KBM-7 (cell line): ENCODE measurements at places on chromosomes 4 and X.

DNA sequence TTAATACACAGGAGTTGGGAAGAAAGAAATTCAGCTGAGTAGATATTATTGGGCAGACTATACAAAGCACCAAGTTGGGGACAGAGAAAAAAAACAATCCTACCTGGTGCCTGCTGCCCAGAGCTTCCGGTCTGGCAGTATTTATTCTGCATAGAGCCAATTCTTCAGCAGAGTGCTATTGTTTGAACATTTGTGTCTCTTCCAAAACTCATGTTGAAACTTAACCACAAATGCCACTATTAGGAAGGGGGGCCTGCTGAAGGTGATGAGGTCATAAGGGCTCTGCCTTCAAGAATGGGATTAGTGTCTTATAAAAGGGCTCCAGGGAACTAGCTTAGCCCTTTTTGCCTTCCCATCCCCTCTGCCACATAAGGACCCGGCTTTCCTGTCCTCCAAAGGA is 136.2 kb downstream of the EVC2 start:
- no peak for DNase-seq

DNA sequence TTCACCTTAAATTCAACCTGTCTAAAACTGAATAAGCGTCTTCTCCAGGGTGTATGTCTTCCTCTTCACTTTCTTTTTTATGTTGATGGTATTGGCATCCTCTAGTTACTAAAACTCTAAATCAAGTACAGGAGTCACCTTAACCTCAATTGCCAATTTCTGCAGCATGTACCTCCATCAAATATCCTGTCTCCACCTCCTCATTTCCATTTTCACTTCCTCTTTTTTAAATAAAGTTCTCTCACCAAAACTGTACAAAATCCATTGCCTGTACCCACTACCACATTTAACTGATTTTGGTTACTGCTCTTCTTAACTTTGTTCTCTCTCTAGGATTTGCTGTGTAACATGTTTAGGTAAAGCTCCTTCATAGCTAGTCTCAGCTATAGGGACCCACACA is 9.2 kb upstream of the NPFFR2 start:
- no peak for DNase-seq

GRCh38 chr4:7251321-7251720 is 59.0 kb downstream of the SORCS2 start:
- DNase-seq = no peak

DNA sequence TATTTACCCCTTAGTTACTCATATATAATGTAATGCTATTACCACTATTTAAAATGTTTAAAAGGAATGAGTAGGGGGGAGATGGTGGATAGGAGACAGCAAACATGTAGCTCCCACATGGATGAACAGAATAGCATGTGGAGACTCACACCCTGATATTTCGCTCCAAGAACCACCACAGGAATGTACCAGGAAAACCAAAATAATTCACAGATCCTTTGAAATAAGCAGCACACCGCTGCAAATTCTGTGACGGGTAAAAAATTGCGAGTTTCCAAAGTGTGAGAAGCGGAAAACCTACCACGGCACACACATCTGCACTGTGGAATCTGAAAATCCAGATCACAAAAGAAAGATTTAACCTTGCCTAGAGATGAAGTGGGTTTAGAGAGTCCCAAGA is 428.2 kb downstream of the TLL1 start:
- DNase-seq = no peak

DNA sequence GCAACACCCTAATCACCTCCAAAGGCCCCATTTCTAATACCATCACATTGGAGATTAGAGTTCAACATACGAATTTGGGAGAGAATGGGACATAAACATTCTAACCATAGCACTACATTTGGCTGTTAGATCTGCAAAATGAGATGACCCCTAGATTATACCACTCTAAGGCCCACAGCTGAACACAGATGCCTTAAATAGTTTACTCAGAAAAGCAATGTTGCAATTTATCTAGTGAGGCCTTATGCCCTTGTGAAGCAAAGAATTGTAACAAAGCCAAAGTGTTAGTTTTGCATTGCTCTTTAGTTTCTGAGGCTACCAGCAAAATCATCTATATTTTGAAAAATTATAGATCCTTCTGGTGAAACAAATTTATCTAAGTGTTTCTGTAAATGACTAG is 31.6 kb upstream of the ARHGEF6 start:
- no peak for DNase-seq

DNA sequence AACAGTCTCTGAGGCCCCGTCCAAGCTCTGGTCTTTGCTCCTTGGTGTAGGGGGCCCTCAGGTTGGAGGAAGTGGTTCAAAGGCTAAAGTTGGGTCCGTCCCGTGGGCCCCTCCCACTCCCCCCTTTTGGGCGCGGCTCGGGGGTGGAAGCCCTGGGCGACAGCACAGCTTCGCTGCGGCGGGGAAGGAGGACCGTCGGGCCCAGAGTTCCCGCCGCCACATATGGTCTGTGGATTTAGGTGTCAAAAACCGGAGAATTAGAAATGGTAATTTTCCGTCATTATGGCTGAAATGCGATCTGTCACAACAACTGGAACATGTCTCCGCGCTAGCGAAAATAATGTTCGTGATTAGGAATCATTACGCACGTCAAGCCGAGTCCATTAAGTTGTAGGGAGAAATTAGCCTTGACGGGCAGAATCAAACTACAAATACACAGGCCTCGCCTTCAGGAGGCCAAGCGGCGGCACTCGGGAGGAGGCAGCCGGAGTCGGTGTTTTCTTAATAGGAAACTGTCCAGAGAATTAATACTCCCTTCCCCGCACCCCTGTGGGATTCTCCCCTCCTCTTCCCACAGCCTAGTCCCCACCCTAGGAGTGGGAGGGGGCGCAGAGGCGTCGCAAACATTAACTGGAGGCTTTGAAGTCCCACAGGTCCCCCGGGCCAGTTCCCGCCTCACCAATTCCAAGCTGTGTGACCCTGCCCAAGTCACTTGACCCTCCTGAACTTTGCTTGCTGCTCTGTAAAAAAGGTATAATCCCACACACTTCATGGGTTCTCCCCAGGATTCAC is 15.0 kb downstream of the NKX3-2 start:
- DNase-seq = no peak

DNA sequence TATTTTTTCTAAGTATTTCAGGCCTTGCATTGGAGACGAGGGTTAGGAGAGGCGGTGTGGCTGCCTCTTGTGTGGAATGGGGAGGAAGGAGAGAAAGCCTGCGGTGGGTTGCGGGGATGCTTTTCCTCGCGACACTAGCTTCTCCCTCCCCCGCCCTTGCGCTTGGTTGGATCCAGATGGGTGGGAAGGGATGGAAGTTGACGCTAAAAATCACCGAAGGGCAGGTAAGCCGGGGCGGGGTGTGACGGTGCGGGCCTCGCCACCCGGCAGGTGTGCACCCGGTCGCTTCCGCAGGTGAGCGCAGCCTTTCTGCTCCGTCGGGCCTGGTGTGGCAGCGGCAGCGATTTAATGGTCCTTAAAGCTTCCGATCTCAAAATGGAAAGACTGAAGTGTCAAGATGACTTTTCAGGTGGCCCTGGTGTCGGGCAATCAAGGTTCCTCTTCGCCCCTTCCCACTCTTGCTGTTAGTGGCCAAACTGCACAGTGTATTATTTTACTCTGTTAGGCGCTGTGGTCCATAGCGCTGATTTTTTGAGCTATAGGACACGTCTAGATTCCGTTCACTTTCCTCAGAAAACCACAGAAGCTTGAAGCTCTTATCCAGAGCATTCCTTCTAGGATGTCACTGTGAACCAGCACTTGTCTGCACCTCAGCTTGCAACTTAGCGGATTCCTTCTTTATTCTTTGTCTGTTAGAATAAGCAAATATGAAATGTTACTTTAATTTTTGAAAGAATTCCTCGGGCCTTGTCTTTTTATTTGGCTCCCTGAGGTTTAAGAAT is 765 bp downstream of the ENOPH1 start:
- no peak for DNase-seq
